ENCODE measurements at places on chromosomes 2 and 18.
A peak's percentile ranks its signal among the peaks of the same experiment; 100 is the strongest.

- no peak for DNase-seq
Observed at GRCh38 chr2:148209603-148210002, 188.7 kb downstream of the MBD5 start.

DNA sequence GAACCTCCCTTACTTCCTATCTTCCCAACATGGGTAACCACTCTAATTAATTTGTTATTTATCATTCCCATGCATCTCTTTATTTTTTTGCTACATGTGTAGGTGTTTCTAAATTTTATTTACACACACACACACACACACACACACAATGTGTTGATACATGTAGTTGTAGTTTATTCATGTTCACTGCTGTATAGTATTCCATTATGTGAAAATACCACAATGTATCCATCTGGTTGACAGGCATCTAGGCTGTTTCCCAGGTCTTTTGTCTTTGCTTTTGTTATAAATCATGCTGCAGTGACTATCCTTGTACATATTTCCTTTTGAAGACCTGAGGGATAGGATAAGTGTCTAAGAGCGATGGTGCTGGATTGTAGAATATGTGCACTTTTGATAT is 59.7 kb downstream of the ACAA2 start:
- DNase-seq = no peak

GRCh38 chr2:100260712-100261620 is 61.3 kb downstream of the LONRF2 start:
- no peak for DNase-seq

DNA sequence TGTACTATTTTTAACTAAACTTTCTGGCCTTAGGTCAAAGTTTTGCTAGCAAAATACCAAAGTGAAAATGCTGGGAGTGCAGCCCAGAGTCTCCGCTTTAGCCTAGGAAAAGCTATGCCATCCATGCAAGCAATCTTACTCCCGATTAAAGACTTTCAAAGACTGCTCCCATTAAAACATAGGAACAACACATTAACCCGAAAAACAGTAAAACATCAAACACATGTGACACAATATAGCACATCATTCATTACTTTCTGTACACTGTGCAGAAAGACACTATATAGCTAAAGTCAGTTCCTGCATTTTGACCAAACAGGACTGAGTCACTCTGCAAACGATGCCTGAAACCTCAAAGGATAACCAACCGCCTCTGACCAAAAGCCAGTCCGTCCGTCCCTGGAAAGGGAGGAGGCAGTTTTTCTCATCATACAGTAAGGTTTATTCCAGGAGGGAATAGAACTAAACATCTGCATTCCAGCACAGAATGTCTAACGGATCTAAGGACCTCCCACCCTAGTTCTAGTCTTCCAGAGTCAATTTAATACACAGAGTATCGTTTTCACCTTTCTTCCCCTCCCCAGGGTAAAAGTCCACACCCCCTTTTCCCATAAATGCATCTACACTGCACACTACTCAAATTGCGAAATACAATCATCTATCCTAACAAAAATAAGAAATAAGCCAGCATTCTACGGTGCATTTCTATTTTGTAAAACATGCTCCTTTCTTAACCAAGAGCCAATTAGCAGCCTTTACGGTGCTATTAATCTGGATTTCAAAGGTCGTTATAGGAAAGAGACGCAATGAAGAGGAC is 1.7 kb downstream of the ROCK2 start:
- no peak for DNase-seq

DNA sequence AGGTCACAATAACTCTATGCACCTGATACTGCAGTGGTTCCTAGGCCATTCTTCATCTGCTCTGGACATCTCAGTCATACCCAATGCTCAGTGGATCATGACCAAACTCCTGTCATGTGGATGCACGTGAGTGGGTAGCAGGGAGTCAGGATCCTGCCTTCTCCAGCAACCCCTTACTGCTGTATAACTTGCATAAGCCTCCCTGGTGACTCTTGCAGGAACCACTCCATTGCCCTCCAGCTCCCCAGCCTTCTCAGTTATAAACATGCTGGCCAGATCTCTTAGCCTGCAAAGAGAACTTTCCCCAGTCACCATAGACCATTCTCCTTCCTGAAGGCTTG is 98.6 kb upstream of the ZNF397 start:
- DNase-seq = no peak

DNA sequence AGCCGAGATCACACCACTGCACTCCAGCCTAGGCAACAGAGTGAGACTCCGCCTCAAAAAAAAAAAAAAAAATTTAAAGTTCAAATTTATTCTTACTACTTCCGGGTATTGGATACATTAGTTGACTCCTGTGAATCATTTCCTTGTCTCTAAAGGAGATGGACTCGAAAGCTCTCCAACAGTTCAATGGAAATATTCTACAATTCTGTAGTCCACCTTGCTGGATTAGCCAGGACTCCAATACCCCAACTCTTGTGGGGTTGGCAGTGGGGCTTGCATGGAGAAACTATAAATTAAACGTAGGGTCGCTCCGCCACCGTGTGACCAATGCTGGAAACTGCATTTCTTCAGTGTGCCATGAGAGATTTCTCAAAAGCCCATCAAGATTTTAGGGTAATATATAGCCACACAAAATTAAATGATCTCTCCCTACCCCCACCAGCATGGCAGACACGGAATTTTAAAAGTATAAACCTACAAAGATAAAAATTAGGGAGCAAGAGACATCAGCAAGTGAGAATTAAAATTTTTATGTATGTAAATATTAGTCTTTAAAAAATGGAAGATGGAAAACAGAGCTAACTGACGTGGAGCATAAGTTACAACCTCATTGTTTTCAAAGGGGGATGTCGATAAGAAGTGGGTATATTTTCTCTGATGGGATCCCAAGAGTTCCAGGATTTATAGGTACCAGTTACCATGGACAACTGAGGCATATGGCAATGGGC is 27.8 kb upstream of the GAREM2 start:
- DNase-seq = no peak

GRCh38 chr2:146916914-146917313 is 927.9 kb upstream of the ACVR2A start:
- DNase-seq = no peak

DNA sequence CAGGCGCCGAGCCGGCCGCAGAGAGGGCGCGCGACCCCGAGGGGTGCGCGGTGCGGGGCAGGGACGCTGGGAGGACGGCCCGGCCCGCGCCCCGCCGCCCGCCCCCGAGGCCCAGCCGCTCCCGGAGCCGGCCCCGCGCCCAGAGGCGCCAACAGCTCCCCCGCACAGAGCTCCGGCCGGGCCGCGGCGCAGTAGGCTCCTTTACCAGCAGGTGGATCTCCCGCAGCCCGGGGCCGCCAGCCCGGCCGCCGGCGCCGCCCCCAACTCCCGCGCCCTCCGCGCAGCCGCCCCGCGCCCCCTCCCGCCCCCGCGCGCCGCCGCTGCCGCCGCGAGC is 258 bp downstream of the MGAT4A start:
- DNase-seq = peak; percentile 64

GRCh38 chr2:23478933-23479683 is 94.1 kb downstream of the KLHL29 start:
- no peak for DNase-seq

DNA sequence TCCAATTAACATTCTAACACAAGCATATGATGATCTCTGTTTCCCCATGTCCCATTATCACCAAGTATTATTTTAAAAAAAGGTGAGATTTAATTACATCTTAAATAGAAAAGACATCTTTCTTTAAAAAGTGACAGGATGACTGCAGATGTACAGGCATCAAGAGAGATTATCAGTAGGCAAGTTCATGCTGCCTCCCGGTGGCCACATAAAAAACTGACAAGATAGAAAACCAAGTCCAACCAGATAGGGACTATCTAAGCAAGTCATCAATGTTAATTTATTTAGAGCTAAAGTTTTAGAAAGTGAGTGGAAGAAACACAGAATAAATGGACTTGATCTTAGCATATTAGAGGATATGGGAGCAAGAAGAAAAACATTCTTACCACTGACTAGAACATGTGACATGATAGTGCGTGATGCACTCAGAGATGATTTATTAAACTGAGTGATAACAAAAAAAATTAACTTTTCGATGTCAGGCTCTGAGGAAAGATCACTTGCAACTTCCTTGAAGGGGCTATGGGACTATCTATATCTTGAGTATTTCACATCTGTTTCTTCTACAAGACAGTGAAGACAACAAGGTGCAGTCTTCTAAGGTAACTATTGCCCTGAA is 5.4 kb upstream of the TDRD15 start:
- no peak for DNase-seq

GRCh38 chr2:201523506-201523905 is 72.0 kb downstream of the STRADB start:
- no peak for DNase-seq

DNA sequence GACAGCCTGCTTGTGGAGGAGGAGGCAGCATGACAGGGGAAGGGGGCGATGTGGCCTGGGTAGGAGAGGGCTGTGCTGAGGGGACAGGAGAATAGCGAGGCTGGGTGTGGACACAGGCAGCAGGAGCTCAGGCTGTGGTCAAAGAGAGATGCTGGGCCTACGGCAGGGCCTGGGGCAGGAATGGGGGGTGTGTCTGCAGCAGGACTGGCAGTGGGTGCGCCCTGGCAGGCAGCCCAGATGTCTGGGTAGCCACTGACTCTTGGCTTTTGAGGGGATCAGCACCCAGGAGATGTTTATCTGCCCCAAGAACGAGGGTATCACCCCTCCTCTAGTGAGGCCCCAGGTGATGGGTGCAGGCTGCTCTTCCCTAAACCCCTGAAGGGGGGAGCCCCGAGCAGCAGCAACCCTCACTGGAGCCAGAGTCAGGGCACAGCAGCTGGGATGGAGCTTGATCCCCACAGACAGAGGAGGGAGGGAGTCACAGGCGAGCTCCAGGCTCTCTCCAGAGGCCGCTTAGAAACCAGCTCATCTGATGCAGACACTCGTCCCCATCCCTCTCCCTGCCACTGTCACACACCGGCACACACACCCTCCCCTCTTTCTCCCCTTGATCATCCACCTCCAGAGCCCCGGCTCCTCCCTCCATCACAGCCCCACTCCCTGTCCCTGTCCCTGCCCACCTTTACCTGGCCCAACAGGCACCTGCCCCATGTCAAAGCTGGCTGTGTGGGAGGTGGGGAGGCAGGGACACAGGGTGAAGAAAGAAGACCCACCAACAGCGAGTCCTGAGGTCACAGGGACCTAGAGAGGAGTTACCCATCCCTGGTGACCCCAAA is 29.8 kb upstream of the TNS1 start:
- no peak for DNase-seq

DNA sequence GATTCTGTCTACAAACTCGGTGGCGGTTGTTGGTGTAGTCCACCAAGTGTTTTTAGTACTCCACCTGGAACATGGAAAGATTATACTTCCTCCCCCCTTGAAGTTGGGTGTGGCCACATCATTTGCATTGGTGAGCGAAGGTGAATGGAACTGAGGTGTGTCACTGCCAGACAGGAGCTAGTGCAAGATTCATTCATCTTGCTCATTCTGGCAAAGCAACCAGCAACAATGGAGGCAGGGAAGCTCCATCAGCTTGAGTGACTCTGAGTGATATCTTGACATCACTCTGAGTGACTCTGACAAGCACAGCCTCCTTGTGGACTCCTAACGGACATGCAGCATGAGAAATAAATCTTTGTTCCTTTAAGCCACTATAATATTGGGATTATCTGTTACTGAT is 54.7 kb upstream of the SLC1A4 start:
- DNase-seq = no peak

GRCh38 chr2:140717481-140717880 is 1413.3 kb downstream of the LRP1B start:
- DNase-seq = no peak

GRCh38 chr2:27033253-27033852 is 588 bp downstream of the TMEM214 start:
- no peak for DNase-seq

- no peak for DNase-seq
Observed at GRCh38 chr18:49013291-49013691, 62.5 kb upstream of the SMAD7 start.

- no peak for DNase-seq
Observed at GRCh38 chr2:64982311-64982857, 6.8 kb upstream of the SLC1A4 start.

- no peak for DNase-seq
Observed at GRCh38 chr2:132422736-132423135, 6.1 kb downstream of the GPR39 start.

DNA sequence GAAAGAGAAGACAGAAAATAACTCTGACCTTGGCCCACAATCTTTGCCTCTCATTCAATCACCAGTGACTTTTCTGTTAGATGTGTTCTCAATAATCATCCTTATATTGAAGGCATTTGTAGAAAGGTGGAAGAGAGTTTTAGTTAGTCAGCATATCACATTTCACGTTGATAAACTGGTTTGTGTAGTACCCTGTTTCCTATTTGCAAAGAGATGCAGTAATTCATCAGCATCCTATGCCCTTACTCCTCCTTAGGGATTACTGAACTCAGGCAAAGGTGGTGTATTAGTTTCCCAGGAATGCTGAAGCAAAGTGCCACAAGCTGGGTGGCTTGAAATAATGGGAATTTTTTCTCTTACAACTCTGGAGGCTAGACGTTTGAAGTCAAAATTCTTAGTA is 145.0 kb downstream of the SPP2 start:
- DNase-seq = no peak
